ENCODE measurements at places on chromosomes 11 and 22.

GRCh38 chr11:82465481-82465880, 268.2 kb downstream of the FAM181B start:
- no peak for DNase-seq

- DNase-seq: peak; percentile 53
These were observed 16.5 kb downstream of the NAP1L4 start for GRCh38 chr11:2975594-2975993.

DNA sequence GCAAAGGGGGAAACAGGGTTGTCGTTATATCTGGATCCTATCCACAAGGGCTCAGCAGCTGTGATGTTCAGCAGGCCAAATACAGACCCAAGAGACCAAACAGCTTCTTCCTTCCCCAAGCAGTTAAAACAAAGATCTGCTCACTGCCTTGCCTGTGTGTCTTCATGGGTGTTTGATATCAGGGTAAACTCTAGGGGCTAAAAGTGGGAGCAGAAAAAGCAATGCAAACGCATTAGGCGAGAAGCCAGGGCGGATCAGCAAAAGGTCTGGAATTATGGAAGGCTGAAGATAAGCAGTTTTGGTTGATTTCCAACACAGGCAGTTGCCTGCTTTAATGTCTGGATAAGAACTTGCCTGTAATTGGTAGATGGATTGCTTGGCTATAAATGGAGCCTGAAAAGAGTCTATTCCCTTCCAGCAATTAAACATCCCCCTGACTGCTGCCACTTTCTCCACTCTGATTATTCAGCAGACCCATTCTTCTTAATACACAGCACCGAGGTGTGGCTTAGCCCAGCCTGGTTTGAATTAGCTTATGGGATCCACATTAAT, 126.3 kb downstream of the COMMD9 start:
- DNase-seq: no peak

DNA sequence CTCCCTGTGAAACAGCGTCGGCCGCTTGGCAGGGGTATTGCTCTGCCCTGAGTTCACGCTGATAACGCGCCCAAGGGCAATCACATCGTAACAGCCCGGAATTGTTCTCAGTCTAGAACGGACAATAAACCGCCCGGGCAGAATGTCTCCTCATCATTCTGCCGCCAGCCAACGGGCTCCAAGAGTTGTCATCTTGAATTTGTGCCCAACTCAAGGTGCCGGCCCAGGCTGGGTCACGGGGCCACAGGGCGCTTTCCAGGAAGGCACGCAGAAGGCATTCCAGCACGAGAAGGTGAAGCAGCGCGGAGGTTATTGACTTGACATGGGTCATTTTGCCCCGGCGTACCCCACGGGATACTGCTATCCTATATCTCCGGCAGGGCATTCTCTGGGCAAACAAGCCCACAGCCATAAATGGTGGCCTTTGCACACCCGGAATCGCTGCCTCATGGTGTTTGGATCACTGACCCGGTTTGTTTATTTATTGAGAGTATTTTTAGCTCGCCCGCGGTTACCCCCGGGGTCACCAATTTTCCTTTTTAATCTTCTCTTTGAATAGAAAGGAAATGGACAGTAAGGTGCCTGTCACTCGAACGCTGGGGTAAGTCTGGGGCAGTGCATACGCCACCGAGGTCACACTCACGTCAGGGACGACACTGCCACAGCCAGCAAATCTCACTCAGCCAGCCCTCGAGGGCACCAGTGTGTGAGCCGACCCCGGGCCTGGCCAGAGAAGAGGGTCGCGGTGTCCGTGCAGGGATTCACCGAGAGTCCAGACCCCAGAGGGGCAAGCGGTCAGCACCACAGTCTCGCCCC, 72.4 kb upstream of the FGF3 start:
- DNase-seq: no peak

DNA sequence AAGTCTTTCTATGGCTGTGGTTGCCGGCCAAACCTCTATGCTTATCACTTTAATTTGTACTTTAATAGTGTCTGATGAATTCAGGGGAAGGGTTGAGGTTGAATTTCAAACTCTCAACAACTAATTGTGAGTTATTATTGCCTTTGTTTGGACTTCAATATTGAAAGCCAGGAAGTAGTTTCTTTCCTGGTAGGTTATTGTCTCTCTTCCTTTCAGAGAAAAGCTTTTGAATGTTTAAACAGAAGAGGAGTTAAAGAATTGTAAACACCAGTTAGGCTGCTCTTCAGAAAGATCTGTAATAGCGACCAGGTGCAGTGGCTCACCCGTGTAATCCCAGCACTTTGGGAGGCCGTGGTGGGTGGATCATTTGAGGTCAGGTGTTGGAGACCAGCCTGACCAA, 22.2 kb downstream of the NNMT start:
- no peak for DNase-seq

DNA sequence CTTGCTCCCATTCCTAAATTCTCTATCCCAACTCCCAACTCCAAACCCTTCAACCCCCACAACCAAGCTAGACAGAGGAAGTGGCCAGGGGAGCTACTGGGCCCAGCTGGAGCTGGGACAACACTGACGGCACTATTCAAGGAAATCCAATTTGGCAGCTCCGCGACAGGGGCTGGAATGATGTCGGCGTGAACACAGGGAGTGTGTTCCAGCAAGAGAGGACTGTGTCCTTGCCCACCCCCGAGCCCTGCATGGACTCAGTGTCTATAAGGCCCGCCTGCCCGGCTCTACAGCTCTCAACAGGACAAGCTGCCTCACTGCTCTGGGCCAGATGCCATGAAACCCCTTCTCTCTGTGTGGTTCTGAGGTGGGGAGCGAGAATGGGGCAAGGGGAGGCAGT, 11.3 kb downstream of the PCSK7 start:
- no peak for DNase-seq
